ENCODE measurements at places on chromosomes 7 and 10.

GRCh38 chr10:126049759-126050700 lies 153.7 kb downstream of the FANK1 start:
- no peak for DNase-seq

DNA sequence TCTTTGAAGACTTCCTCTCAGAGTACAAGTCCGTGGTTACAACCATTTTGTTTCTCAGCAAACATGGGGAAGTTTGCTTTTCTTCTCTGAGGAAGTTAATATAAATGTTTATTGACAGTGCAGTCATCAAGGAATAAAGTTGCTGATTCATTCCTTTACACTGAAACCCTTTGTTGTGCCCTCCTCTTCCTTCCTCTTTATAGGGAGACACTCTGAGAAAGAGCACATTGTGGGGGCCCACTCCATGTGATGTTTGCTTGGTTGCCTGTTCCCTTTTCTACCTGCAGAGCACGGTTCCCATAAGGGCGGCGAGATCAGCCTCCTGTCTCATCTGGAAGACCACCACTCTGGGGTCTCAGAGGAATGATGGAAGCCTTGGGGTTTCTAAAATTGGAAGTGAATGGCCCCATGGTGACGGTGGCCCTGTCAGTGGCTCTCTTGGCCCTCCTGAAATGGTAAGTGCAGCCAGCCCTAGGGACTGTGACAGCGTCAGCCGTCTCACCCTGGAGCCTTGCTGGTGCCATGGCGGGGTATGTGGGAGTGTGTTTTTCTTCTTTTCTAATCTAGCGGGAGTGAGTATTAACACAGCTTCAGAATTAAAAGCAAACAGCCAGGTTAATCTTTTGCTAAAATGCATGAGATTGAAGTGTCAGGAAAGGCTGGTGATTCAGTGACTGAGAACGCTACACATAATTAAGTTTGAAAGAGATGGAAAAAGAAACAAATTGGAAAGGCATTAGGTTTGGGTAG lies at the start of gene TBXAS1:
TBXAS1 (plus strand) TSS at position 240 of the 750 bp plus-strand sequence; CDS start at position 367, 127 bp downstream.
- peak; percentile 78 for DNase-seq

- DNase-seq: no peak
Measured at GRCh38 chr7:91165006-91165845, 99.0 kb upstream of the FZD1 start.

GRCh38 chr7:38542156-38542555 lies 89.0 kb downstream of the AMPH start:
- DNase-seq: no peak

DNA sequence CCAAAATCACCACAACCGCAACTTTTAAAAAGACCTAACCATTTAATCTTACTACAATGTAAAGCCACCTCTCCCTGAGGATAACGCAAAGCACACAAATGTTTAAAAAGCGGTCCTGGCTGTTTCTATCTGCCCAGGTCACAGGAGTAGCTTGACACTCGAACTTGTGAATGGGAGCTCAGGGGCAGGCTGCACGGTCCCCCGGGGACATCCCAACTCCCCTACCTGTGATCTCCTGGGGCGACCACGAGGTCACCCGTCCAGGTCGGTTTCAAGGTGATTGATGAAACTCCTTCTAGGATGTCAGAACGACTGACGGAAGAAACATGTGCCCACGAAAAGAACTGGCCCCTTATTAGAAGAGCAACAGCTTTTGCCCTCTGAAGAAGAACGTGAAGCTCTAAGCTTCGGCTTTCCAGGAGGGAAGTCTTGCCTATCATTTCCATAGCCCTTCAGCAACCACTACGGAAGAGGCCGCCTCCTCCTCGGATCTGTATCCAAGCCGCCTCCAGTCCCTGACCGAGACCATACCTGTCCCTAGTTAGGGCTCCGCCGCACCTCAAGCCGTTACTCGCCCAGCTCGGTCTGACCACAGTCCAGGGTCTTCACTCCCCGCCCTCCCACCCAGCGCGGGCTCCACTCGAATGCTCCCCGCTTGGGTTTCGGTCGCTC lies 459 bp downstream of the CYCS start:
- DNase-seq: no peak

- DNase-seq: no peak
Measured at GRCh38 chr10:126253611-126253998, 134.7 kb downstream of the ADAM12 start.

DNA sequence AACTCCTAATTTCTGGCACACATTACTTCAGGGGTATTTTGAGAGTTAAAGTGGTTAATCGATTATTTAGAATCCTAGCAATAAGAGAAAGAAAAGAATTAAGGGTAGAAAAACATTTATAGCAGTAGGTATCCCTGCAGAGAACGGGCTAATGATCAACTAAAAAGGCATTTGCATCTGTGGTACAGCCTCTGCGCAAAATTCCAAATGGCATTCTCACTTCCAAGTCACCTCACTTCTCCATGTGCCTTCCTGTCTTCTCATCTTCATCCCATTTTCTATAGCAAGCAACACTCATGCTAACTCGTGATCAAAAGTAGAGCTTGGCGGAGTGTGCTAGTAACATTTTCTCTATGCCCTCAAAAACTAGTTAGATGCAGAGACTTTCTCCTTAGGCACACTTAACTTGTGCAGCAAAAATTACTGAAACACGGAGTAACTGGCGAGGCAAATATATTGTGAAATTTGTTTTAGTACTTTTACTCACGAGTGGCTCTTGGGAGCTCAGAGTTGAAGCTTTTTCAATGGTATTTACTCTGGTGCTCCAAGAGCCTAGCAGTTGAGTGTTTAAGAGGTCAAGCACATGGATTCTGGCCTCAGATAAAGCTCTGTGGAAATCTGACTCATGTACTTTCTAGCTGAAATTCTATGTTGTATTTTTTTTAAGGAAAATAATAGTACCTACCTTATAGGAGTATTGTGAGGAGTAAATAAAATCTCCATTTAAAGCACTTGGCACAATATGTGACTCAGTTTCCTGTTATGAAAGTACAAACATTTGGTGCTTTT lies 65.1 kb downstream of the MET start:
- DNase-seq: no peak

DNA sequence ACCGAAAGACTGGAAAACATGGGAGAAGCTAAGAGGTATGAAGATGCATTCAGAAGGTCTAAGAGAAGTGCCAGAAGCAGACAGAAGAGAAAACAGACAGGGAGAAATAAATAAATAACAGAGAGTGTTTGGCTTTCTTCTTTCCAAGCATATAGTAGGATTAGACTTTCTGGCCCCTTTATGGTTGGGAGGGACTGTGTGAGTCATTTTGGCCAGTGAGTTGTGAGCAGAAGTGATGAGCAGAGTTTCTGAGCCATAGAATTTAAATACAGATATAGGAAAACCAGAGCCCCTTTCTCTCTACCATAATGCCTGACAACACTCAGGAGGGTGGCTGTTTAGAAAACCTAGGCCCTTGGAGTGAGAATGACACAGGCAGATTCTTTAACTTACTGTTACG lies 171.0 kb downstream of the PPP1R17 start:
- no peak for DNase-seq

GRCh38 chr7:87671-88070 lies 104.7 kb upstream of the FAM20C start:
- DNase-seq: no peak

DNA sequence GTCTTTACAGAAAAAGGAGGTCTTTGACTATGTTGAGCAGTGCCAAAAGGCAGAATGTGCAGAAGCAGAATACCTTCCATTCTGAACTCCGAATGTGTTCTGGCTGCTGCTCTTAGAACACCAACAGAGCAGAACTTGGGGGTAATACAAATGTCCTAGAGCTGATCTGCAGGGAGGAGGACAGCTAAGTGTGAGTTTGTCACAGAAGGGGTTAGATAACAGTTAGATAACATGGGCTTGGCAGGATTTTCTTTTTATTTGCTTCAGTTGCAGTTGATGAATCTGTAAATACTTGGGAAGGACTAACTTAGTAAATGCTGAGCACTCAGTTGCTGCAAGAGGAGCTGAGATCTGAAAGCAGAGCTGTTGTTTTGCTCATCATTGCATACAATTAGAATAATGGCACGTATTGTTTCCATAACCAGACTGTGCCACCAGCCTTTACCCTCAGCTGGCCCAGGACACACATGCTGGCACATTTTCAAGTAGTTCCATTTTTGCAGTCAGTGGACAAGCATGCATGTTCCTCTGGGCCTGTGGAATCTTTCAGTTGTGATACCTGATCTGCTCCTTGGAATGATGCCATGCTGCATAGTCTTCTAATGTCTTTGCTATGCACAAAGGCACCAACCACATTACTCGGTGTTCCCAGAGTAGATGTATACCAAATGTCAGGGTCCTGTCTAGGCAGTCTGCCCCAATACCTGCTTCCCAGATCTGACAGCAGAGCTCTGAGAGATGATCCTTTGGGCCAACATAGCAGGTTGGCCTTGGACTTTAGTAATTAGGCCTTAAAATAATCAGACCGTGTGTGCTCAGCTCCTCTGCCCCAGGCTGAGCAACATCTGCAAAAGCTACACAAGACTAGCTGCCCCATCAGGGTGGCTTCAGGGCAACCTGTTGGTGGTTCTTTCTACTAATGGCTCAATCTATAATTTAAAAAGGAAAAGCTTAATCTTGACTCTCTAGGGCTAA lies 55.7 kb downstream of the GSDME start:
- DNase-seq: no peak

GRCh38 chr7:70132852-70133690 lies 534.8 kb downstream of the AUTS2 start:
- no peak for DNase-seq

- DNase-seq: no peak
Measured at GRCh38 chr10:24849501-24850299, 102.7 kb downstream of the PRTFDC1 start.

DNA sequence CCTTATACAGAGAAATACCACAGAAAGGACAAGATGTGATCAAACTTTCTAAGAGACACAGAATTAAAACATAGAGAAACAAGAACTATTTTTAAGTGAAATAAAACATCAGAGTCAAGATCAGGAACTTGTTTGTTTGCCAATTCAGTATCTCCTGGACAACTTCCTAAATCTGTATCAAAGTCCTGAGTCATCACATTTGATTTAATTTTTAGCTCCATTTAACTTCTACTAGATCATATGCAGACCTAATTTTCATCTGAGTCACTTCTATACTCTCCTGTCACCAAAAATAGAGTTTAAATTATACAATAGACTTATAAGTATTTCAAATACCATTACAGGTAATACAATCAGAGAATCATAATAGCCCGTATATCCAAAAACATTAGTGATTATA lies 268.1 kb downstream of the PRKG1 start:
- no peak for DNase-seq

GRCh38 chr10:47449102-47449978 lies 34.6 kb downstream of the ANXA8 start:
- DNase-seq: no peak

DNA sequence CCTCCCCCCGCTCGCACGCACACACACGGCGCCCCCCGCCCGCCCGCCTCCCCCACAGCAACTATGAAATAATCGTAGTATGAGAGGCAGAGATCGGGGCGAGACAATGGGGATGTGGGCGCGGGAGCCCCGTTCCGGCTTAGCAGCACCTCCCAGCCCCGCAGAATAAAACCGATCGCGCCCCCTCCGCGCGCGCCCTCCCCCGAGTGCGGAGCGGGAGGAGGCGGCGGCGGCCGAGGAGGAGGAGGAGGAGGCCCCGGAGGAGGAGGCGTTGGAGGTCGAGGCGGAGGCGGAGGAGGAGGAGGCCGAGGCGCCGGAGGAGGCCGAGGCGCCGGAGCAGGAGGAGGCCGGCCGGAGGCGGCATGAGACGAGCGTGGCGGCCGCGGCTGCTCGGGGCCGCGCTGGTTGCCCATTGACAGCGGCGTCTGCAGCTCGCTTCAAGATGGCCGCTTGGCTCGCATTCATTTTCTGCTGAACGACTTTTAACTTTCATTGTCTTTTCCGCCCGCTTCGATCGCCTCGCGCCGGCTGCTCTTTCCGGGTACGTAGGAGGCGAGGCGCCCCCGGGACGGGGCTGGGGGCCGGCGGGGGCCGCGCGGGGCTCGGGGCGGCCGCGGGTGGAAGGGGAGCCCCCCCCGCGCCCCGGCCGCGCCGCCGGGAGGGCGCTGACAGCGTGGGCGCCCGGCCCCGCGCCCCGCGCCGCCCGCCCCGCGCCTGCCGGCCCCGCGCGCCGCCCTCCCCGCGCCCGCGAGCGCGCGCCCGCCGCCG lies 441 bp downstream of the BMI1 start:
- DNase-seq: peak; percentile 57

GRCh38 chr7:42395607-42396006 lies 158.6 kb upstream of the GLI3 start:
- DNase-seq: no peak

GRCh38 chr7:115642194-115642593 lies 388.4 kb downstream of the TFEC start:
- no peak for DNase-seq

GRCh38 chr10:5534880-5535856 lies 10.4 kb downstream of the CALML3 start:
- DNase-seq: no peak

GRCh38 chr7:36260481-36260880 lies 107.4 kb downstream of the EEPD1 start:
- no peak for DNase-seq
